M059J (cell line): ENCODE measurements at places on chromosomes 11 and 22.

DNA sequence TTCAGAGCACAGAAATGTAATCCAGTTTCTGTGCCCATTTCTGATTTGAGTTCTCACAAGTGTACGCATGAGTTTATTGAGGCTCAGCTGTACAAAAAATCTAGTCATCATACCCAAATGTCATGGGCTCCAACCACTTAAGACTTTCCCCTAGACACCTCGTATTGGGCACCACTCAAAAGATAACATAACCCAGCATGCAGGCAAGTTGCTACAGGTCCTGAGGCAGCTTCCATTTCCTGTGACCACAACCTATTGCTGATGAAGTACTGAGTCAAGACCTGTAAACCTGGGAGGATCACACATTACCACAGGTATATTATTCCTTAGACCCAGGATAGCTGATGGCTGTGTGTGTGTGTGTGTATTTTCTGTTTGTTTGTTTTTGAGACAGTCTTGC, 95.2 kb downstream of the MRTFA start:
- peak; percentile 38 for DNase-seq

GRCh38 chr22:39733191-39733590, 160.4 kb downstream of the ENTHD1 start:
- DNase-seq: no peak

- DNase-seq: peak; percentile 50
Observed at GRCh38 chr22:24189249-24190158, 8.2 kb downstream of the SUSD2 start.

DNA sequence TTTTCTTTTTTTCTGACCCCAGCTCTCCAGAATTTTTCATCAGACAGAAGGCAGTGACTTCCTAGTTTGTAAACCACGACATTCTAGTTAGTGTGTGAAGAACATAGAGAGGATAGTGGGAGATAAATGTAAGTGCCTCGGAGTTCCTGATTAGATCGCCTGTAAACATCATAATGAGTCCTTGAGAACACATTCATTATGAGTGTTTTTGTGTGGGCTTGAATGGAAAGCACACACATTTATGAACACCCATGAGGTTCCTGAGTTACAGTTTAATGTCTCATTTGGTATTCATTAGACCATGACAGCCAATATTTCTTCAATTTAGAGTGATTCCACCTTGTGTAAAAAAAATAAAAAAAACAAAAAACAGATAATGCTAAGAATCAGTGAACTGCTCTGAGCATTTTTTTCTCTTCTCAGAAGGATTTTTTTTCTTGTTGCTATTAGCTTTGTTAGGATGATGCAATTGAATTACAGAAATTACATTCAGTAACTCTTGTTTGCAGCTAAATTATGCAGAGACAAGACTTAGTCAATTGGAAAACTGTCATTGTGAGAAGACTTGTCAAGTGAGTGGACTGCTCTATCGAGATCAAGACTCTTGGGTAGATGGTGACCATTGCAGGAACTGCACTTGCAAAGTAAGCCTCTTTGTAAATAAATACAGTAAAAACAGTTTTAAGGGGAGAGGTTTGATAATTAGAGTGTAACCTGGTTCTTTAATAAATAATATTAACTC, 257.6 kb downstream of the NELL1 start:
- DNase-seq: no peak

GRCh38 chr11:47233989-47234668, 14.5 kb downstream of the ACP2 start:
- DNase-seq: peak; percentile 84

DNA sequence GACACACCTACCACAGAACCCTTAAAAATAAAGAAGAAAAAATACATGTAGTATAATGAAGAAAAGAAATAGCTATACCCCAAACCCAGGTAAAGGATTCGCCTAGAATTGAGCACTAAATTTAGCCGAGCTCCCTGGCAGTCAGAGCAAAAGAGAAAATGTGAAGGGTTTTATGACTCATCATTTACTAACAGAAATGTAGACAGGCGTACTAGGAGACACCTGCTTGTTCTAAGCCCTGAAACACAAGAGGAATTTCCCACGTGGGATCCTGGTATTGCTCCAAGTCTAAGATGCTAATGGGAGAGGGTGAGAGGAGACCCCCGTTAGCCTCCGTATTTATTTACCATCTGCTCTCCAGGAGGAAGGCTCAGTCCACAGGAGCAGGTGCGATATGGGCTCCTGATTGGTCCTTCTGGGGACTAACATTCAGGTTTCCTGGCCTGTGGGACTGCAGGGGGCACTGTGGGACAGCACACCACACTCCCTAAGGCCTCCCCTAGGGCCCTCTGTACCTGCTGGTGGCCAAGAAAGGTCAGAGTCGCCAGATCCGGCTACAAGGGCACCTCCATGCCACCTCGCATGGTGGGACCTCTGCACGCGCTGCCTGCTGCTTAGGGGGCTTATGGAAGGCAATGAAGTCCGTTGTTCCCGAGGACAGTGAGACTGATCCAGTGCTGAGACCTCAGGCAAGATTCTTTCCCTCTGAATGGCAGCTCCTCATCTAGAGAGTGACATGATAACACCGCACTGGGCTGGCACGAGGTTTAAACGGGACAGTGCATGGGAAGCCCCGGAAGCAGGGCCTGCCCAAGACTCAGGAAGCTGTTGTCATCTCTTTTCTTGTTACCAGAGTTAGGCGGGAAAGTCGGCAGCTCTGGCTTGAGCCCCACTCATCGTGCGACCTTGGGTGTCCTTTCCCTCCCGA, 25.8 kb downstream of the KCNC1 start:
- DNase-seq: peak; percentile 43

- DNase-seq: peak; percentile 71
Observed at GRCh38 chr11:27395556-27396258, 32.7 kb upstream of the CCDC34 start.

DNA sequence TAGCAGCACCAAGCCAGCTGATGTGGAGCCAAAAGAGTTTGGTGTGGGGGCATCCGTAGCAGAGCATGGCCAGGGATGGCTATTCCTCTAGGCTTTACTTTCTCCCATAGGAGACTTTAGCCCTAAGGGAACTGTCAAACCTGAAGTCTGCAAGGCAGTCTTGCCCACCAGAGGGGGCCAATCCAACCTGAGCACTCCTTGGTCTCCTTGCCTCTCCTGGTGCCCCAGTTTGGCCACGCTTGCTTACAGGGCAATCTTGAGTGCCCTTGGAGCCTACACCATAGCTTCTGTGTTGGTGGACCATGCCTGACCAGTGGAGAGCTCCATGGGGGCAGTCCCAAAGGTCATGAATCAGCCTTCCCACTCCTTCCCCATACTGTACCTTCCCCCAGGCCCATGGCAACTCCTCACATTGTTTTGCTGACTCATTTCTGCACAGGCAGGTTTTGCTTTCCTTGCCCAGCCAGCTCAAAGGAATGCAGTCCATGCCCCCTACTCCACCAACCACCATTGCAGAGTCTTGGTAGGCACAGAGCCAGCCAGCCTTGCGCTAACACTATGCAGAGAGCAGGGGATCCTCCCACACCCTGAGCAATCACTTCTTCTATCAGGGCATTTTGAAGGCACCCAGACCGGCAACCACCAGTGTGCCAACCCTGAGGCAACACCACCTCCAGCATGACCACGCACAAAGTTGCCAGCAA, 1421.2 kb upstream of the RAG2 start:
- DNase-seq: peak; percentile 93

DNA sequence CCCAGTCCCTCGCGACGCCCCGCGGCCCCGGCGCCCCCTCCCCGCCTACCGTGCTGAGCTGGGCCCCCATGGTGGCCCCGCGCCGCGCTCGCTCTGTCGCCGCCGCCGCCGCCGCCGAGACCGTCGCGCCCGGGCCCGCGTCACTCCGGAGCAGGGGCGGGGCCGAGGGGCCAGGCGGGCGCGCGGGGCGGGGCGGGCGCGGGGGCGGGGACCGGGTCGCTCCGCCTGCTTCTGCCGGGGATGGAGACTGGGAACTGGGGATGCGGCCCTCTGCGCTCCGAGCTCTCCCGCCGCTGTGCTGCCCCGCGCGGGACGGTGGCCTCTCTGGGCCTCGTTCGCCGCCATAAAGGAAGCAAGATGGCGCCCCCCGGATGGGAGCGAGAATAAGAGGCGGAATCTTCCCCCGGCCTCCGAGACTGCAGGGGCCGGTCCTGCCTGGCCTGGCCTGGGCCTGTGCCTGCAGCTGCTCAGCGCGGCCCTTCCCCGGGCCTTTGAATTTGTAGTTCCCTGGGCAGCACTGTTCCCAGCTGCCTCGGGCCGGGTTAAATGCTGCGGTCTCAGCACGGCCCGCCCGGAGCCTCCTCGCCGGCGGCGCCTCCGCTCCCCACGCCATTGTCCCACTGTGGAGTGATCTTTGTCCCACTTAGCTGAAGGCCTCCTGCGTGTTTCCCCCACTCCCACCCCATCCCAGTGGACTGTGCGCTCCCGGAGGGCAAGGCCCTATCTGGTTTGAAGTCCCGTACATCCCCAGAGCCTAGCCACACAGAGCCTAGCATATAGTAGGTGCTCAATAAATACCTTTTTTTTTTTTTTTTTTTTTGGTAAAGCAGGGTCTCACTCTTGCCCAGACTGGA, at the start of gene CYB5R3:
TSS of gene CYB5R3 (minus strand) at position 147 of the 854 bp plus-strand sequence. CDS start at position 70, 77 bp downstream.
- DNase-seq: peak; percentile 60
